ENCODE measurements at places on chromosomes 7 and 10. TPM values are rescaled to one million over a fixed set of nuclear protein-coding genes. Genes with fewer than 3 reads are reported as not detected.

PRTFDC1 gene
- 12.3 TPM for total RNA-seq

CREB5 gene
- 1.0 TPM for total RNA-seq

GRCh38 chr10:89369156-89370105 is 8.4 kb upstream of the IFIT1B start:
- DNase-seq: no peak

DNA sequence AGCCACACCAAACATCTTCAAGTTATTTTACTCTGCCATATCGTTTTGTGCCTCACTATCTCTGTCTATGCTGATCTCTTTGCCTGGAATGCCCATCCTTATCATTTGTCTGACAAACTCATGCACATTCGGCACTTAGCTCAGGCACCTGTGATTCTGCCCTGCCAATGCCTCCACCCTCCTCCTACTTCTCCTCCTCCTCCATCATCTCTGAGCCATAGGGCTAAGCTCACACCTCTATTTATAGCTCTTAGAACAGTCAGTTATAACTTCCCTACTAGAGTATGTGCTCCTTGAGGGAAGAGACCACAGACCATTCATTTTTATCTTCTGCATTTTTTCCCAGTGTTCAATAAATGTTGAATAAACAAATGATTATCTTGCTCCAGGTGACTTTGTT is 51.2 kb upstream of the CDK13 start:
- no peak for DNase-seq

DNA sequence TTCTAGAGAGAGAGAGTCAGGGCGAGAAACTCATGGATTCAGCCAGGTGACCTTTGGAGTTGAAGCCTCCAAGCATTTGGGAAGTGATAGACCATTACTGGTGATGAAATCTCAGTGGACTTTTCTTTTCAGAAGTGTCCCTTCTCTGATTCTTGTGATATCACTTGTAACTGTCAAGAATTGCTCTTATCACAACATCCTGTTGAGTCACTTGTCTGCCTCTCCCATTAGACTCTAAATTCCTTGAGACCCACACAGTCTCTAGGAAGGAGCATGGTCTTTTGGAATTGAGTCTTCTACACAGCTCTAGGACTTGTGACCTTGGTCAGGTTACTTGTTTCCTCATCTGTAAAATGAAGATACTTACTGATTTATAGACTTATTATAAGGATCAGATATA is 81.0 kb downstream of the CFAP58 start:
- no peak for DNase-seq

Measured in PC-9 (cell line).